ENCODE measurements at places on chromosomes 11 and 22.

DNA sequence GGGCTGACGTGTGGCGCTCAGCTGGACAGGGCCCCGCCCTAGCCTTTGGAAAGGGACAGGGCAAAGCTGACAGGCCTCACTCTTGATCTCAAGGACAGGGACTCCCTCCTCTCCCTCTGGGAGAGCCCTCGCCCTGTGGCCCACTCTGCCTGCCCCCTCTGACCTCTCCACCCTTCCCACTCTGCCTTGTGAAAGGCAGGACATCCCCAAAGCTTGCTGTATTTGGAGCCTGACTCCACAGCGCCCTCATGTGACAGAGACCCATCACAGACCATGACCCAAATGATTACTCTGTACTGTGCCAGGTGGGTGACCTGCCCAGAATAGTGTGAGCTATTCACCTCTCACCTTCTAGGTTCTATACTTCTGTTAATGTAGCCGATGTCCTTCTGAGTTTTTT, 18.8 kb downstream of the P2RY2 start:
- no peak for DNase-seq

DNA sequence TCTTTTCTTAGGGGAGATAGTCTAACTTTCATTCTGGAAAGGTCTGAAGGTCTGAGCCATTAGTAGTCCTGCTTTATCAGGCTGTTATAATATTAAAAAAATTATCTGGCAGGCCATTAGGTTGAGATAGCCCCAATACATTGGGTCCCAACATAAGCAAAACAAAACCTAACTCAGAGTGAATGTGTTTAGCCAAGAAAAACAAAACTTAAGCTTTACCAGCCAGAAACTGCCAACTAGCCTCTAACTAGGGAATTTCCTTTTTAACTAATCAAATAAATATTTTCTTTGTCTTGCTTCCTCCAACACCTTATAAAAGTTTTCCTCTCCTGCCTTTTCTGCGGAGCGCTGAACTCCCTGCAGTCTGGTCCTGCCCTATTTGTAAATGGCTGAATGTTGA, 1137.7 kb upstream of the CNTN5 start:
- DNase-seq: no peak

GRCh38 chr11:23976426-23976825, 520.4 kb upstream of the LUZP2 start:
- DNase-seq: no peak

DNA sequence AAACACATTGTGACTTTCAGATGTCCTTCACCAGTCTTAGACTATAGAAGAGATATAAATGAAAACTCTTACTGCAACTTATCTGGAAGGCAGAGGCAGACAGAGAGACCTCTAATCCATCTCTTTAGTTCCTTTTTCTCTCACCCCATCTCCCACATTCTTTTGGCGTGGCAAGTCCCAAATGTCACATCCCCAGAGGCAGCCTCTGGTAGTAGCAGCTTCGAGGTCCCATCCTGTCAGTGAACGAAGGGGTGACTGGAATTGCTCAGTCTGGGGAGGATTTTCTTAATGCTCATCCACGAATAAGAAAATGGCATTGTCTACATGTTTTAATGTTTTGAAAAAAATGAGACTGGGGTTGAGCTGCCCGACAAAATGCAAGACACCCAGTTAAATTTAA, 201.4 kb downstream of the GRIA4 start:
- DNase-seq: no peak

GRCh38 chr11:2778630-2779498, 79.1 kb upstream of the KCNQ1OT1 start:
- DNase-seq: peak; percentile 94

DNA sequence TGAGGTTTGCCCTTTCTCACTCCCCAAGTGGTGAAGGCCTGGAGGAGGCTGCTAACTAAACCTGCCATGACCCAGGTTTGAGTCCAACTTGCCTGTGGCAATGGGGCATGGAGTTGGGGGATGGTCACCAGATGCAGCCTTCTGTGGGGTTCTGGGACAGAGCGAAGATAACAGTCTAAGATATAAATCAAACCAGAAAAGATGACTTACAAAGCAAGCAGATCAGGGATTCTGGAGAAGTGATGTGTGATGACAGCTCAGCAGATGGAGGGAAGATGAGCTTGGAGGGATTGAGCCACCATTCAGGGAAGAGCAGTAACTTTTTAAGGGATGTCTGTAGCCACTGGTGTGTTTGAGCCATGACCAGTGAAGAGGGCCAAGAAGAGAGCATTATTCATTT, 63.6 kb downstream of the MTNR1B start:
- no peak for DNase-seq

GRCh38 chr22:29267462-29267857, 321 bp downstream of the RHBDD3 start:
- DNase-seq: no peak

GRCh38 chr22:28743852-28744251, 2.0 kb downstream of the HSCB start:
- no peak for DNase-seq

DNA sequence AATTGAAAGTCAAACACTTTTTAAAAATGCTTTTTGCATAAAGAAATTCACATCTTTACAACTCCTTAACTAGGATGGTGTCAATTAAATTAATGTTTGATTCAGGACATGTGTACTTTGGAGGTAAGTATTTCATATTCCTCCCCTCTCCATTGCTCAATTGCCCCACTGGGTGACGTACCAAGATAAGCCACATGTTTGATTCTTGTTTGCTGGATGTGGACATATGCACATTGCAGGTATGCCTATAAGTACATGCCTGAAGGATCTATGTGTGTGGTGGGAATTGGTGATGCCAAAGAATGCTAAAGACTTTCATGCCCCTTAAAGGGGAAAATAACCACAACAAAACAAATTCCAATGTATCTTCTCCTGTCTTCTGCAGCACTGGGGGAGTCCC, 5.8 kb downstream of the CD44 start:
- no peak for DNase-seq

DNA sequence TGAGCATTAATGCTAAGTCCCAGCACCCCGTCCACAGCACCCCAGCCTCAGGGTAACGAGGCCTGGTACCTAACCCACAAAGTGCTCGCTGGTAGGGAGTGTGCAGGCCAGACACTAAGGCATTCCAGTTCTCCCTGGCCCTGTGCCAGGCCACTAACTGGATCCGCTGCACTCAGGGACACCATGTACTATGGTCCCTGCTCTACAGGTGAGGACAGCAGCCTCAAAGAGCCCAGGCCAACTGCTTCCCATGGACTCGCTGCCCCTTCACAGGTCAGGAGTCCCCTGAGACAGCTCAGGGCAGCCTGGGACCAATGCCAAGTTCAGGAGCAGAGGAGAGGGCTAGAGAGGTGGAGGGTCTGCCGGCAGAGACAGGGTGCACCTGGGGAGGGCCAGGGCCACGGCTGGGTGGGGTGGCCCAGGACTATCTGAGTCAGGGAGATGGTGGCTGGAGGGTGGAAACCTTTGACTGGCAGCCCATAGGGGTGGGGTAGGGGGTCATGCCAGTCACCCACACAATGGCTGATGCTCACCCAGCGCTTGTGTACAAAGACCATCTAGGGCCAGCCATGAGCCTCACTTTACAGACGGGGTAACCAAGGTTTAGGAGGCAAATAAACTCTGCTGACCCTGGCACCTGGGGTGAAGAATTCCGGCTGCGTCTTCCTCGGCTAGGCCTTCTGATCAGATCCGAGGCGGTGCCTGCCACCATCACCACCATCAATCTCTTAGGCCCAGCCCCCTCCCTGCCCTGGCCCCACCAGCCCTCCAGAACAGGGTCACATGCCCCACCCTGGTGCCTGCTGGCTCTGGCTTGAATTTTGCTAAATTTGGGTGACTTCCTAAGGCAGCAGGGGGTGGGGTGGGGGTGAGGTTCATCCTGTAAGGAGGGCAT, 5.6 kb downstream of the OSBPL5 start:
- DNase-seq: peak; percentile 14

- peak; percentile 34 for DNase-seq
These were observed 10.3 kb downstream of the PRDM10 start for GRCh38 chr11:129992161-129992944.

GRCh38 chr22:23215294-23216241, 35.3 kb downstream of the BCR start:
- DNase-seq: no peak

GRCh38 chr11:42786981-42787380, 524.8 kb upstream of the API5 start:
- no peak for DNase-seq

GRCh38 chr11:35185696-35186095, 46.7 kb downstream of the CD44 start:
- DNase-seq: no peak

- no peak for DNase-seq
These were observed 3.1 kb upstream of the IGF2 start for GRCh38 chr11:2142300-2142759.

GRCh38 chr11:76237914-76238313, 31.6 kb upstream of the WNT11 start:
- DNase-seq: no peak

DNA sequence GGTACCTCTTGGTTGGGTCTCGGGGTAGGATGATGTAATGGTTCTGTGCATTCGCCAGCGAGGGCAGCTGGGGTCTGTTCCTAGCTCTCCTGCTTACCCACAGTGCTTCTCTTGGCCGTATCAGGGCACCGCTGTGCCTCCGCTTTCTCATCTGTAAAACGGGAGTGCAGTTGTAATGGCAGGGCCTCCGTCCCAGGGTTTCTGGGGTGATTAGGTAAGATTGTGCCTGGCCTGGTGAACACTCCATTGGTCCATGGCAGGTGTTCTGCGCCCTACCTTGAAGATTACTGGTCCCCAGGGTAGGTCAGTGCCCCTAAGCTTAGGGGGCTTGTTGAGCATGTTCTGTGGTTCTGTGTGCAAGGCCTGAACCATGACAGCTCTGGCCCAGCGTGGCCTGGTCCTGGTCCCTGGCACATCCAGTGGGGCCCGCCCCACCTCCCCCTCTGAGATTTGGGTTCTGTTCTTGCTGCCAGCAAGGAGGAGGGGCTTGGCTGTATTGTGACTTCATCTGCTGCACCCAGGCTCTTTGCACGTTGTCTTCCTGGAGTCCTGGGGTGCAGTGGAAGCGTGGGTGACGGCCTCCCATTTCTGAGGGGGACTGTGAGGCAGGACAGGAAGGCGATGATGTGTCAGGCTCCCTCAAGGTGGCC, 4.9 kb downstream of the MYRF start:
- no peak for DNase-seq

- DNase-seq: no peak
These were observed 14.5 kb downstream of the CARS1 start for GRCh38 chr11:3042496-3043314.

DNA sequence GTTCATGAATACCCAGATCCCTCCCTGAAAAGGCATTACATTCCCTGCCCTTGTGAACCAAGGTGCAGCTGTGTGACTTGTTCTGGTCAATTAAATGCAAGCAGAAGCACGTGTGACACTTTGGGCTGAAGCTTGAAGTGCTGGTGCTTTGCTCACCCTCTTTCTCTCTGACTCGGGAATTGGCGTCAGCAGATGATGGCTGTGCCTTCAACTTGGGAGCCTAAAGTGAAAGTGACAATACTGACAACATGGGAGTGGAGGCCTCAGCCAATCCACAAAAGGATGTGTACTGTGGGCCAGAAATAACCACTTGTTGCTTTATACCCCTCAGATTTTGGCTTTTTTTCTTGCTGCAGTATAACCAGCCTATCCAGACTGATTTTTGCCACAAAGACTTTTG, 148.3 kb upstream of the THY1 start:
- no peak for DNase-seq

DNA sequence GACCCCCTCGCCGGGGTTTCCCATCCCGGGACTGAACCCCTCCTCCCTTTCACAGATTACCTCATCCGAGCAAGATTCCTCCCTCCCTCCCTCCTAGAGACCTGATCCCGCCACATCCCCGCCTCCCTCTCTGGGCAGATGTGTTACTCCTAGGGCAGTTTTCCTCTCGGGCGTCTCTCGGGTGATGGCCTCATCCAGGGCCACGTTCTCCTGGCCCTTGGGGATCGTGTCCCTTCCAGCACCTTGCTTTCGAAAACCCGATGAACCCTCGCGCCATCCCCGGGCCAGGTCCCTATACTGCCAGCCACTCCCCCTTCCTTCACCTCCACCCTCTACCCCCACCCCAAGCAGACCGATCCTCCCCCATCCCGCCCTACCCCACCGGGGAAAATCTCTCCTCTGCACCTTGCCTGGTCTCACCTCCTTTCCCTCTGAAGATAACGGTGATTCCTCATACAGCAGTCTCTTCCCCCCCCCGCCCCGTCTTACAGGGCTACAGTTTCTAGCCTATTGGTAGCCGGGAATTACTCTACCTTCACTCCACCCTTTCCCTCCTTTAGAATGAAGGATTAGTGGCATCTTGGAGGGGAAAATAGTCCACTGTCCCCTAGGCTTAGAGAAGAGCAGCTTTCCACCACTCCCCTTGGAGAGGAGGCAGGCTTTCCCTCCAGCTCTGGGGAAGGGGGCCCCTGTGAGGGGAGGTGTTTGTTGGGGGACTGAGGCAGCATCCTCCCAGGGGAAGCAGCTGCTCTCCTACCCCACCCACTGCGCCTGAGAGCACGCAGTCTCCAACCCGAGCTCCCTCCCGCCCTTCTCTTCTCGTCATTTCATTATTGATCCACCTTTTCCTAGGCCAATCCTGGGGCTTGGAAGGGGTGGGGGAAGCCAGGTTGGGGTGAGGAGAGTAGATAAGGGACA, 1.2 kb downstream of the KMT2A start:
- DNase-seq: peak; percentile 84

DNA sequence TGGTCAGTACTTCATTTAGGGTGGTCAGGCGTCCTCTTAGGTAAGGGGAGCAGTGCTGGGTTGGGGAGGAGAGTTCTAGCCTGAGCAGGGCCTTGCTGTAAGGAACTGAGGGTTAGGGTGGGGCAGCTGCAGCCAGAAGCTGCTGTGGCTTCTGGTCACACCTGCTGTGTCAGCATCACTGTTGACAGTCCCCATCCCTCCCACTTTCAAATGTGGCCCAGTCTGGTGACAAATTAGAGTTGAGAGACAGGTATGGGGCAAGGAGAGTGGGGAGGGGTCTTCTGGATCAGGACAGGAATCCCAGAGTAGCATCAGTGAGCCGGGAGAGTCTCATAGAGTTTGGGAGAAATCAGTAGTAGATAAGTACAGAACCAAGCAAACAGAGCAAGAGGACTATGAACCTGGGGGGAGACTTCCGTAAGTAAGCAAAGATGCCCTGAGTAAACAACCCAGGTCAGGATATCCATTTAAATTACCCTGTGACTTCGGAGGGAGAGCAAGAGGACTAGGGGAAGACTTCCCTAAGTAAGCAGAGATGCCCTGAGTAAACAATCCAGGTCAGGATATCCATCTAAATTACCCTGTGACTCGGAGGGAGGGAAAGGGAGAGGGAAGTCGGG, 53.7 kb downstream of the PPP6R2 start:
- DNase-seq: no peak

GRCh38 chr11:12693094-12693478, 18.9 kb downstream of the TEAD1 start:
- DNase-seq: peak; percentile 41

DNA sequence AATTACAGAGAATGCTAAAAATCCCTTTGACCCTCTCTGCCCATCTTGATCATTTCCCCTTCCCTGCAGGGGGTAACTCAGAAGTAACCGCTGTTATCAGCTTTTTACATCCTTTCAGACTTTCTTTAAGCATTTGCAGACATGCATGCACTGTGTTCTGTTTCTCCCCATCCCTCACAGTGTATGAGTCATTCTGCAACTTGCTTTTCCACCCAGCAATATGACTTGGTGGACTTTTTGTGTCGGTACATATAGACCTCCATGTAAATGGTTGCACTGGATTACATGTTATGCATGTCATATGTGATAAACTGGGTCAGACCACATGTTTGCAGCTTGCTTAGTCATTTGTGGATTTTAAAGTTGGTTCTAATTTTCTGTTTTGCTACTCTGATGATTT, 87.7 kb upstream of the NECTIN1 start:
- no peak for DNase-seq

Measured in NCI-H1105 treated with DMSO at 0.1 percent for 48 hours (cell line).